ENCODE measurements at places on chromosomes 11 and 22.
A peak's percentile ranks its signal among the peaks of the same experiment; 100 is the strongest.

- no peak for DNase-seq
Measured at GRCh38 chr11:71472941-71473792, 20.2 kb downstream of the NADSYN1 start.

- peak; percentile 49 for DNase-seq
Measured at GRCh38 chr11:72781313-72782080, 12.3 kb downstream of the STARD10 start.

DNA sequence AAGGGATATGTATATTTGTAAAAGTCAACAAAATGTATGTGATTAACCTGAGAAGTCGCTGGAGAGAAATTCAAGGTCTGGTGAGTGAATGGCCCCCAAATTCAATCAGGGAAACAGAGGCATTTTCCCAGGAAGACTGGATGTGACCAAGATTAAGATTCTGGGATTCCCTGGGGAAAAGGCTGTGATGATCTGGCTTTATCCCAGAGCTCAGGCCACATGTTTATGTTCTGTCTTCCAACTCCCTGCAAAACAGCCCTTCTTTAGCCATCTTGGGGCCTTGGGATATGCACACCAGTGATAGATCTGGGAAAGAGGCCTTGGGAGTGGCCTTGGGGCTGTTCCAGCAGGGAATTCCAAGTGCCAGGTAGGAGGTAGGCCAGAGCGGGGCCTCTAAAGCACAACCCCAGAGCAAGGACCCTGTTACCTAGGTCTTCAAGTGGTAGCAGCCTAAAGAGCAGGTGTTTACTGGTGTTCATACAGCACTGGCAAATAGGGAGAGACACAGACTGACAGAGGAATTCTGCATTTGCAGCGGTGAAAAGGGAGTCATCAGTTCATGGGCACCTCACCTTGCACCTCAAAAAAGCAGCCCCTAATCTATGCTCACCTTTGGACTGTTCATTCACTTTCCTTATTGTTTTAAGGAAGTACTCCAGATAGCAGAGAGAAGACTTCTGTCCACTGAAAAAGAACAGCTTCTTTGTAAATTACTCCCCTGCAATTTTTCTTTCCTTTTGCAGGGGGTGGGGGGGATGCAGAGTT, 312.4 kb downstream of the BUD13 start:
- DNase-seq: no peak

GRCh38 chr11:55819330-55819729, at the start of gene OR5D18:
Gene OR5D18 (plus strand): TSS chr11:55819630. CDS start chr11:55819630, 0 bp downstream.
- no peak for DNase-seq

DNA sequence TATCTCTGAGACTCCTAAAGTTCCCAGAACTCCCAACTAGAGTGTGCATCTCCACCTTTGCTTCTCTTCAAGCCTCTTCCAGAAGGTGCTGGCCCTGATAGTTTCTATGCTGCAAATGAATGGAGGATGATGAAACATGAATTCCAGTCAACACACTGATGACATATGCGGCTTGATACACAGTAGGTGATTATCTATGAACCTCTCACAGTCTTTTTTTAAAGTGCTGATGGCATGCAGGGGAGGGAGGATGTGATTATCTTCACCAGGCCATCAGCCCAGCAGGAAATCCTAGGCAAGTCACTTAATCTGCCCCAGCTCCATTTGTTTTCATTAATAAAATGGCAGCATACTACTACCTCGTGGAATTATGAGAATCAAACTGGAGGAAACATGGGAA, 548.5 kb downstream of the SOX6 start:
- no peak for DNase-seq

Measured in CD4-positive, alpha-beta T cell treated with Interleukin-6 at 100 ng/mL for 8 hours (primary cell).